Prostate gland (tissue), 2 donors: ENCODE measurements at places on chromosomes 1 and 21. TPM values are rescaled to one million over a fixed set of nuclear protein-coding genes. Genes with fewer than 3 reads are reported as not detected.

GRCh38 chr1:61741711-61742619 is at the start of gene PATJ:
Gene PATJ (plus strand): TSS chr1:61742480. CDS start chr1:61762893, 20,413 bp downstream.
- peak; percentile 91 for DNase-seq

- DNase-seq, result no peak
Observed at GRCh38 chr1:162912061-162912667, 51.2 kb upstream of the CCDC190 start.

DNA sequence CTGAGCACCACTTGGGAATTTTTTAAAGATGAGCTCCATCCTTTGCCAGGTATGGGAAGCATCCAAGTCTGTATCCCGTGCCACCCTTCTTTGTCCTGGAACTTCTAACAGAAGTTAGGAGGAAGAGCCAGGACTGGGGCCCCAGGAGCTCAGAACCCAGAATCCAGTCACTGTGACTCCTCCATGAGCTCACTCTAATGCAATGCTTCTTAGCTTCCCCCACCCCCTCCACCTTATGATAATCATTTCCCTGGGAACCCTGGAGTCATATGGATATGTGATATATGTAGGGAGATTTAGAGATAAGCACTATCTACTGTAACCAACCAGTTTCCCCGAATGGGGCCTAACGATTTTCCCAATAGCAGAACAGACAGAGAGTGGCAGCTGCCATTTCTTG is 758 bp upstream of the SPRR5 start:
- no peak for DNase-seq

Gene SLC19A2
- total RNA-seq, result 10.6 TPM

Gene KLHDC7A
- total RNA-seq, result 0.34 TPM
